A549 treated with ZK216348 at 1 μM for 4 hours (cell line): ENCODE measurements at places on chromosomes 1 and 21. TPM values are rescaled to one million over a fixed set of nuclear protein-coding genes. Genes with fewer than 3 reads are reported as not detected.

Gene ADCY10
- 0.02 to 0.40 TPM (median 0.25 TPM) in 4 of 5 replicates, not detected in the other for total RNA-seq

Gene MAP3K7CL
- 1.1 to 2.6 TPM (median 1.4 TPM) in 5 replicates for total RNA-seq

Gene USH2A
- total RNA-seq = not detected in 5 replicates

Gene PPIAL4G
- total RNA-seq = not detected in 5 replicates
